ENCODE measurements at places on chromosomes 7 and 10.

DNA sequence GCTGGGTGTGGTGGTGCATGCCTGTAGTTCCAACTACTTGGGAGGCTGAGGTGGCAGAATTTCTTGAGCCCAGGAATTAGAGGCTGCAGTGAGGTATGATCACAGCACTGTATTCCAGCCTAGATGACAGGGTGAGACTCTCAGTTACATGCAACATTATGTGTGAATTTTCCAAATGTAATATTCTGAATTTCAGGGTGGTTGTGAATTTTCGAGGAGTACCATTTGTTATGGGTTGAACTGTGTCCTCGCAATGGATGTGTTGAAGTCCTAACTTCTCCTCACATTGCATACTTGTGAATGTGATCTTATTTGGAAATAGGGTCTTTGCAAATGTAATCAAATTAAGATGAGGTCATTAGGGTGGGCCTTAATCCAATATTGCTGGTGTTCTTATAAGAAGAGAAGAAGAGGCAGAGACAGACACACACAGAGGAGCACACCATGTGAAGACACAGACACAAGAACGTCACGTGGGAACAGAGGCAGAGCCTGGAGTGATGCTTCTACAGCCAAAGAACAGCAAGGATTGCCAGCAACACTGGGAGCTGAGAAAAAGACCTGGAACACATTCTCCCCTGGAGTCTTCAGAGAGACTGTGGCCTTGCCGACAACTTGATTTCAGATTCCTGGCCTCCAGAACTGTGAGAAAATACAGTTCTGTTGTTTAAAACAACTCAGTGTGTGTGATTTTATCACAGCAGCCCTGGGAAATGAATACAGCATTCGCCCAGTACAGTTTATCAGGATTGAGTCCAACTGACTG lies 91.9 kb downstream of the ZNF783 start:
- no peak for DNase-seq

- DNase-seq, result no peak
Measured at GRCh38 chr10:62005687-62006086, 104.2 kb downstream of the ARID5B start.

DNA sequence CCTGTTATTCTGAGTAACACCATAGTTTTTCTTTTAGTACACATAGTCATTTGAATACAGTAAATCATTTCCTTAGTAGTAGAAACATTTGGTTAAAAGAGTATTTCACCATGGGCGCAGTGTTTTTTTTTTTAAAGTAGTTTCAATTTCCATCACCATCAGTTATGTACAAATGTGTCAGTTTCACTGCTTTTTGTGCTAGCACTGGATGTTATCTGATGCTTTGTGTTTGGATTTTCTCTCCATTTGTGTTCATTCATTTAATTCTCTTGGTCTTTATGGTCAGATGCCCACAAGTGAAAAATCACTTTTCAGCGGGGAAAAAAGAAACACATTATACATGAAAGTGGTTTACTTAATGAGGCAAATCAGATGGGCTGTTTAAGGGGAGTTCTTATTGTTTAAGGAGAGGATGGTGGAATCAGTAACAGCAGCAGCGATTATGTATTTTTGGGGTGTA lies 16.0 kb upstream of the HK1 start:
- DNase-seq, result no peak

DNA sequence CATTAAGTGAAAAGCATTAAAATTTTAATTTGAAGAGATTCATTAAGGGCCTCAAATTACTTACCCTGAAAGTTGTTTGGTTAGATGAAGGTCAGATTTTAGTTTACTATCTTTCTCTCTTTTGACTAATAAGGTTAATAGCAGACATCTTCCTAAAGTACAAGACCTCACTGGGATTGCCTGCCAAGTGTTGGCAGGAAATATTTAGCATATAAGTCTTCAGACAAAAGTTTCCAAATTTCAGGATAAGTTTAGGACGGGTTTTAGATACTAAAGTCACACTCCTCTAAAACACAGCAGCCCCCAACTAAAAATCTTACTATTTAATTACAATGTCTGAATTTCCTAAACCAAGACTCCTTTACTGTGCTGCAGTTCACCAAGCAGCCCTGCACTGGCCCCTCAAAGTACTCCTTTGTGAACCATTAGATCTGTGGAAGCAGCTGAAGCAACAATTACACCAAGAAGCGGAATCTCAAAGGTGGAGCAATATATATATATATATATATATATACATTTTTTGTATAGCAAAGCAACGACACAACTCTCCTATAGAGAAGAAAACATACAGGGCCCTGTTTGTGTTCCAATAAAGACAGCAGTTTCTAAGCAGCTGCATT lies 91.2 kb upstream of the KCNIP2 start:
- DNase-seq, result no peak

GRCh38 chr10:43746906-43747305 lies 98.2 kb upstream of the ZNF32 start:
- no peak for DNase-seq

GRCh38 chr10:79354141-79354540 lies 6.9 kb downstream of the PPIF start:
- no peak for DNase-seq

DNA sequence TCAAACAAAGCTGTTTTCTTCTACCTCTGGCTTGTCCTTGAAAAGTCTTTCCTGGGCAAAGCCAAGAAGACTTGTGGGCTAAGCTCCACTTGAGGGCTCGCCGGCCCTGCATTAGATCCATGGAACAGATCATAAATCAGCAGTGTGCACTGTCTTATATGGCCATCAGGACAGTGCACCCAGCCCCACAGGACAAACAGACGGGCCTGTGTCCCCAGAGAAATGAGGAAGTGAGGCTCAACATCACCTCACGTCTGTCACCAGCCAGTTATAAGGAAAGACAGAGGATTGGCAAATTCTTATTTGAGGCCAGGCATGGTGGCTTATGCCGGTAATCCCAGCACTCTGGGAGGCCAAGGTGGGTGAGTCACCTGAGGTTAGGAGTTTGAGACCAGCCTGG lies 12.3 kb upstream of the IFT22 start:
- no peak for DNase-seq

DNA sequence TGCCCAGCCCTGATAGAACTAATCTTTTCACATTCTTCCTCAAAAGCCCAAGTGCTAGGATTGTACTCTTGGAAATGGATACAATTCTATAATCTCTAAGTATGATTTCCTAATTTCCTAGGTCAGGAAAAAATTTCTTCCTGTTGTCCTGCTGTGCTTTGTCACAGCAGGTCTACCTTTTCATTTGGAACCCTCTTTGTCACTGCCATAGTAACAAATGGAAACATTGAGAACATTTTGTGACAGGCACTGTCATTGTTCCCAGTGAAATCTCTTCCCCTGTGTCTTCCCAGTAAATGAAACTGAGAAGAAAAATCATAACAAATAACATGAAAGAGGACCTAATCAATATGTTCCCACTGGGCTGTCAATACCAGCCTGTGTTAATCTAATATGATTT lies 150.9 kb upstream of the KAT6B start:
- DNase-seq, result no peak

DNA sequence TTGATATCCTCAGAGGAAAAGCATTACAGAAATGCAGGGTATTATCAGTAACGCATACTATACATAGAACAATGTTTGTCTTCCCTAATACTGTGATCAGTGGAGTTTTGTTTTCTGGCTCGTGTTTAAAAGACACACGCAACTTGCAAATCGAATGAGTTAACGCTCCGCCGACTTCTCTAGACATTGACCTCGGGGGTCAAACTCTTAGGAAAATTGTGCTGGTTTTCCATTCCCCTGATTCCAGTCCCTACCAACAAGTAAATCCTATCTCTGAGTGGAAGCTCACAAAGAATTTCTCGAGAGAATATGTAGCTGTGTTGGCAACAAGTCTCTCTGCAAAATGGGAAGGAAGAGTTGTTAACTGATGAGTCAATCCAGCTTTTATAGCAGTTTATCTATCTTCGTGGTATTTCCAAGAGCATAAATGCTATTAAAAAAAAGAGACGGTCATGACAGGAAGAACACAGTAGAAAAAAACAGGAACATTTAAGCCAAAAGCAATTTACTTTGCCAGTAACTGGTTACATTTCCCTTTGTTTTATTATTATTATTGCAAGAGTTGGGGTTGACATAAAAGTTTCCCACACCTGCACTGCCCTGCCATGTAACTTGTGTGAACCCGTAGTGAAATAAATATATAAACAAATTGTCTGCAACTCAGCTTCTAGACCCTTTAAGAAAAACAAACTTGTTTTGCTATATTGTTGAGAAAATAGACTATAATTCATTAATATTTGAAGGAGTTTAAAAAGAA lies 144.4 kb downstream of the ARID5B start:
- DNase-seq, result peak; percentile 61

- no peak for DNase-seq
Measured at GRCh38 chr10:122086416-122087240, 97.7 kb downstream of the TACC2 start.

- DNase-seq, result no peak
Measured at GRCh38 chr10:71443676-71444075, 47.0 kb downstream of the CDH23 start.

DNA sequence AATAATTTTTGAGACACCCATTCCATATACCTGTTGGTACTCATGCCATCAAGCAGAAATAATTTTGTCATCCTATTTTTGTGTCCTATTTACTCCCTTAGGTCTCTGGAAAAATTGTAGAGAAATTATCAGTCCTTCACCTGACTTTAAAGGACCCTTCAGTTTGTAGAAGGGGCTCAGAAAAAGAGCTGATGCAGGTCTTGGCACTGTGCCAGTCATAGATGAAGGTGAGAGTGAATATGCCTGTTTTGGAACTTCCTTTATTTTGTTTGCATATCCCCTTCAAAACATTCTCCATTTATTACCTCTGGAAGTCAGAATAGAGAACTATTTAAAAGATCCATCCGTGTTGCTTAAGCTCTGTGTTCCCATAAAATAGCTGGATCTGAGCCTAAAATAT lies 321.0 kb upstream of the TPK1 start:
- DNase-seq, result no peak

DNA sequence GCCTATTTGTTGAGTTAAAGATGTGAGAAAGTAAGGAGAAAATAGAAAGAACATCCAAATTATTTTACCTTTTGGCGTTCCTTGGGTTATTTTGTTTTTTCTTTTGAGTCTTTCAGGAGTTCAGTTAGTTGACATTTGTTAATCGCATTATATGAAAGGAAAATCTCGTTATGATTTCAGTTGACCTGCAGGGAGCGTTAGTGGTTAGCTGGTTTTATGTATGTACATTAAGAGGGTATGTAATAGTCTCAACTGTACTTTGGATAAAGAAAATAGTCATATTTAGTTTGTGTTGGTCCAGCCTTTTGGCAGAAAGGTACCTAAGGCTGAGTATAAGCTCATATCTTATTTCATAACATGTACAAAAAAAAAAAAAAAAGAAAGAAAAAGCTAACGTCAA lies 4.0 kb downstream of the BMPER start:
- DNase-seq, result no peak

DNA sequence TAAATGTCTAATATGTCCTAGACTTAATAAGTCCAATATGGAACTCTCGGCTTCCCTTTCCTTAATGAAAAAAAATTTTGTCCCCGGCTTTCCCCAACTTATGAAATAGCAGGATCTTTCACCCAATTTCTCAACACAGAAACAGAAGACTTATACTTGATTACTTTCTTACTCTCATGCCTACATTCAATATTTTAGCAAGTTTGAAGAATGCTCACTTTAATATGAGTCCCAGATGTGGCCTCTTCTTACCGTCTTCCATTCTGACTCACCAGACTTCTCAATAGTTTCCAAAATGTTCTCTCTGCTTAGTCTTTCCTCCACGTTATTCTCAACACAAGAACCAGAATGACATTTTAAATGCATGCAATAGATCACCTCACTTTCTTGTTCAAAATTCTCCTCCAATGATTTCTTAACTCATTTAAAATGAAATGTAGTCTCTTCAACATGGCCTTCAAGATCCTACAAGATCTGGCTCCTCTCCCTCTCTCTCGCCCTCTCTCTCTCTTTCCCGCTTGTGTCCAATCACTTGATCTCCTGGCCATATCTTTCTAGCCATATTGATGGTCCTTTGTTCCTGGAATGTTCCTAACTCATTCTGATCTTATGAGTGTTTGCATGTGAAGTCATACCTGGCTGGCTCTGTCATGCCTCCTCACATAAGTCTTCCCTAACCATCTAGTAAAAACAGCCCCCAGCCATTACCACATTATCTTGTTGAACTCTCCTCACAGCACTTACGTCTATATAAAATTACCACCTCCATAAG lies 119.7 kb upstream of the FAM3C start:
- DNase-seq, result peak; percentile 90

- DNase-seq, result no peak
Measured at GRCh38 chr10:102394801-102395399, 605 bp upstream of the NFKB2 start.

- no peak for DNase-seq
Measured at GRCh38 chr10:119283818-119284217, 76.4 kb downstream of the GRK5 start.

GRCh38 chr7:73978661-73979563 lies 49.1 kb upstream of the ELN start:
- peak; percentile 39 for DNase-seq

GRCh38 chr10:46035923-46036849 lies 5.8 kb upstream of the NCOA4 start:
- DNase-seq, result no peak

- peak; percentile 28 for DNase-seq
Measured at GRCh38 chr7:46352004-46352954, 431.2 kb upstream of the IGFBP3 start.

- DNase-seq, result no peak
Measured at GRCh38 chr7:45601094-45601493, 26.9 kb downstream of the ADCY1 start.

- no peak for DNase-seq
Measured at GRCh38 chr7:130973637-130974036, 239.6 kb upstream of the KLF14 start.

Measured in foreskin keratinocyte (primary cell).